ENCODE measurements at places on chromosomes 5 and 9.

DNA sequence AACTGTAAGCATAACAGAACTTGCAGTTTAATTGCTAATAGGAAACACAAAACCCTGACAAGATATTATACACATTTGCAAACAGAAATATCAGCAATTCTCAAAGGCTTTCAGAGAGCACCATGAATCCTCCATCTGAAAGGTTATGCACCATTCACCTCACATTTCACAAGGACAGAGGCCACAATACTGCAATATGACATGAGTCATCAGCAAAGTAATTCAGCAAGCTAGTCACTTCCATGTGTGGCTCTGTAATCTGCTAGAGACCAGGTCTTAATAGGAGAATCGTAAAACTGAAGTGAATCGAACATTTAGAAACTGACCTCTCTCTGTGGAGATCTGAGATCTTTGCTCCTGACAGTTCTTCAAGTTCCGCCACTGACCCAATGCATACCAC lies 28.3 kb downstream of the IARS1 start:
- DNase-seq: no peak

DNA sequence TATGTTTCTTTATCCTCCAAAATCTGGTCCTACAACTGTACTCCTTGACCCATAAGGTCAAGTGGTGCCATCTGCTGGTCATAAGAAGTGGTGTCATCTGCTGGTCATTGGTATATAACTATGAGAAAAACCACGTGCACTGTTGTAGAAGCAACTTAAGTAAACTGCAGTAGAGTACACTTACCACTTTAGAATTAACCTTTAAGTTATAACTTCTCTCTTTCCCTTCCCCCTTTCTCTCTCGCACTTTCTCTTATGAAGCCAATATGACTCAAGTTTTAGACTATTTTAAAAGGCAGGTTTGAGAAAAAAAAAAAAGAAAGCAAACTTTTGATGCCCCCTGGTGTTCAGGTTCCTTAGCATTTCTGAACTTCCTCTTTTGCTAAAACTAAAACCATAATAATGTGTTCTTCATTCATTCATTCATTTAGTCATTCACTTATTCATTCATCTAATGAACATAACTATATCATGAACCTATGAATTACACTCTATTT lies 12.8 kb upstream of the MTAP start:
- no peak for DNase-seq

- DNase-seq: no peak
These were observed 238.3 kb downstream of the MEF2C start for GRCh38 chr5:88644676-88645075.

- DNase-seq: no peak
These were observed 249.3 kb downstream of the GAS1 start for GRCh38 chr9:86697999-86698398.

DNA sequence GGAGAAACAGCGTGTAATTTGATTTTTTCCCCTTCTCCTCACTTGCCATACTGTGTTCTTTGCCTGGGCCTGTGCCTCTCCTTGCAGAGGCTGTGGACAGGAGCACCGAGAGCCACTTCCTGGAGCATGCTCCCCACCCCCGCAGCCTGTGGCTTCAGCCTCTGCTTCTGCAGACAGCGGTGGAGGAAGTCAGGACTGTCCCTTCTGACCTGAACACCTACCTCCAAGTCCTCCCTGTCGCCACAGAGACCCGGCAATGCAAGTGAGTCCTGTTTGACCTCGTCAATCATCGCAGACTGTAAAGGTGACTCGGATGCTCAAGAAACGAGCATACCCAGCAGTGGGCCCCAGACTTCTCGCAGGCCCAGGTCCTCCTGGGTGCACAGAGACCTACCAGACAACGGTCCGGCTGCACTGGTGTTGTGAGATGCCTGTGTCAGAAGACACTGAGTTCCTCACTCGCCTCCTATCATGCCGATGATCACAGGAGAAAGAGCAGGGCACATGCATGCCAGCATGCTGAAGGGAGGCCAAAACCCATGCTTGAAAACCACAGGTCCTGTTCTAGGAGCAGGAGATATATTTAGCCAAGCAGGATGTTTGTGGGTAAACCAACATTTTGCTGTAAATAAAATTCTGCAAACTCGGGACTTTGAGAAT lies 198.8 kb downstream of the AUH start:
- peak; percentile 31 for DNase-seq

Data from amygdala (tissue), 56 donors.